ENCODE measurements at places on chromosomes 16 and 17.
A peak's percentile ranks its signal among the peaks of the same experiment; 100 is the strongest.

DNA sequence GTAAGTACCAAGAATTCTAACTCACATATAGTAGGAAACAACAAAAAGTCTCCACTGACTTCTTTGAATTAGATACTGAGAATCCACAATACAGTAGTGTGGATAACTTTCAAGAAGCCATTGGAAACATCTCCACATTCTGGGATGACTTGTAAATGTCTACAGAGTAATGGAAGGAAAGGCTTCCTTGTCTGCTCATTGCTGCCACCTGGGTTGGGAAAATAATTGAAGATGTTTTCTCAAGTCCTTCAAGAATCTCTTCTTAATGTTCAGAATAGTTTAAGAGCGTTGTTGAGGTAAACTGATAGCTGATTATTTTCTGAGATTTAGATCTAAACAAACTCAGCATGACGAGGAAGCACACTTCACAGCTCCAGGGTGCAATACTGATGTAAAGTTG lies 14.0 kb downstream of the CPSF4L start:
- no peak for DNase-seq

DNA sequence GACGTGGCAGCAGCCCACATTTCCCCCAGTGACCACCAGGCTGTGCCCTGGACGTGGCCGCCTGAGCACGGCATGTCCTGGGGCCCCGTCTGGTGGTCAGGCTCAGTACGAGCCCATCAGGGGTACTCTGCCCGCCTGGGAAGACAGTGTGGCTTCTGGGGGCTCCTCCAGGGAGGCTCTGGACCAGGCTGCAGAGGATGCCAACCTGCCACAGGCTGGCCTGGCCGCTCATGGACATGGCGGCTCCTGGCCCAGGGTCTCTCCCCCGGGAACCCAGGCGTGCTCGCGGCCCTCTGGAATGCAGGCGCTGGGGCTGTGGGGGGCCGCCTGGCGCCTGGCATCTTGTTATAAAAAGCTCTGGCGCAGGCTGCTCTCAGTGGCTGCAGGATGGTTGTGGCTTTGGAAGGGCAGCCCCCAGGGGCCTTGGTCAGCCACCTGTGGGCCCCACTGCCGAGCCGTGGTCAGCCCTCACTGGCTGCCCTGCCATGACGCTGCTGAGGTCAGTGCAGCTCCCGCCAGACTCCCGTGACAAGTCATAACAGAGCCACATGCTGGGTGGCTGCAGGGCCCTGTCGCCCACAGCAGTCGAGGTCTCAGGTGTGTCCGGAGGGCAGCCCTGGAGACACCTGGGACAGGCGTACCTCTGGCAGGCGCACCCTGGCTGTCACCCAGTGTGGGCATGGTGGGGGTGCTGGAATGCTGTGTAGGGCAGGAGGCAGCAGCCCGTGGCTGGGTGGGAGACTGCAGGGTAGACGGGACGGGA lies 15.0 kb downstream of the CENPX start:
- no peak for DNase-seq

GRCh38 chr16:19817875-19818274 lies 66.8 kb downstream of the GPRC5B start:
- DNase-seq: no peak

DNA sequence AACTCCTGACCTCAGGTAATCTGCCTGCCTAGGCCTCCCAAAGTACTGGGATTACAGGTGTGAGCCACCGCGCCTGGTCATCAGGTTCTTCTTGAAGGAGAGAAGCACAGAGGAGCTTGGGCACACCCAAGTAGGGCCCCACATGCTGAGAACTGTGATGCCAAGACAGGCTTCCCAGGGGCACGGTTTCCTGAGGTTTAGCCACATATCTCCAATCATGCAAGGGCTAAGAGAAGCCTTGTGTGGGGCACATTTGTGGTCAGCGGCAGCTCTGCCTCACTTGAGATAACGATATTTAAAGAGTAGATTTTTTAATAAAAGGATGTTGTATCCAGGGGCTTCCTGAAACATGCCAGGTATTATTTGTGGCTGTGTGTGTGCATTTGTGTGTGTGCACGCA lies 46.9 kb downstream of the CUEDC1 start:
- DNase-seq: peak; percentile 88

All from hematopoietic multipotent progenitor cell treated with erythropoietin and hydrocortisone succinate and interleukin-3 and kit ligand, for 8 days (in vitro differentiated cells).